ENCODE measurements at places on chromosomes 2 and 18.

DNA sequence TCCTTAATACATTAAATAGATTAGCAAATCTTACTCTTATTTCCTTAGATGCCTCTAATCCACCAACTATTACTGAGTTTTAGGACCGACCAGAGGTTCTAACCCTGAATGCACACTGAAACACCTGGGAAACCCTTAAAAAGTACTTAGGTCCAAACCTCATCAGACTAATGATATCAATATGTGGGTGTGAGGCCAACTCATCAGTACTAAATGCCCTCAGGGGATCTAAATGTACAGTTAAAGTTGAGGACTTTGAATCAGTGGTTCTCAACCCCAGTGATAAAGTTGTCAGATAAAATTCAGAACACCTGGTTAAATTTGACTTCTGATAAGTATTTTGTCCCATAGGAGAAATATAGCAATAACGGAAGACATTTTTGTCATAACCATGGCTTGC, 20.9 kb downstream of the MMADHC start:
- no peak for DNase-seq

DNA sequence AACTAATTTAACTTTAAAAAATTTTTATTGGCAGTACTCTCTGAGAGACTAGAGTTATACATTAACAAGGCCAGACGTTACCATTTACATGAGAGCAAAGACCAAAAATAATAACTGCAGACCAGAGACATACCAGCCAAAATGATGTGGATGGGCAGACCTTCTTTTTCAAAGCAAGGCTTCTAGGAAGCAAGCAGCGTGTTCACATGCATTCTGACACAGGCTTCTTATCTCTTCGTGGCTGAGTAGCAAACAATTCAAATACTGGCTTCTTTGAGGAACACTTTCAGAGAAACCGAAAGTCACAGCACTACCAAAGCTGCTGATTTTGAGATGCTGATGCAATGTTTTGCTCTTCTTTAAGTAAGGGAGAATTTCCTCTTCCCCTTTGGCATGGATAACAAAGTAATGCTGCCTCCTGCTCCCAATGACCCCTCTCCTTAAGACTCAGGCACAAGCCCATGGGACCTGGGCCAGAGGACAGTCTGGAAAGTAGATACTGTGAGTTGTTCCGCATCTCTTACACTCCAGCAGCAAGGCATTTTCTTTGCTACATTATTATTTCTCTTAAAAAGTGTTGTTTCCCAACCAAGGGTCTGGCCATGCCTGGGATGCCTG, 181.9 kb downstream of the MREG start:
- DNase-seq: peak; percentile 30

GRCh38 chr2:180513389-180513788, 467.0 kb upstream of the UBE2E3 start:
- DNase-seq: no peak

GRCh38 chr2:217370391-217370790, 510.5 kb upstream of the TNP1 start:
- DNase-seq: no peak

GRCh38 chr2:169999054-169999453, 171.8 kb downstream of the UBR3 start:
- no peak for DNase-seq

GRCh38 chr2:207473049-207473930, 56.5 kb upstream of the CREB1 start:
- DNase-seq: peak; percentile 53

DNA sequence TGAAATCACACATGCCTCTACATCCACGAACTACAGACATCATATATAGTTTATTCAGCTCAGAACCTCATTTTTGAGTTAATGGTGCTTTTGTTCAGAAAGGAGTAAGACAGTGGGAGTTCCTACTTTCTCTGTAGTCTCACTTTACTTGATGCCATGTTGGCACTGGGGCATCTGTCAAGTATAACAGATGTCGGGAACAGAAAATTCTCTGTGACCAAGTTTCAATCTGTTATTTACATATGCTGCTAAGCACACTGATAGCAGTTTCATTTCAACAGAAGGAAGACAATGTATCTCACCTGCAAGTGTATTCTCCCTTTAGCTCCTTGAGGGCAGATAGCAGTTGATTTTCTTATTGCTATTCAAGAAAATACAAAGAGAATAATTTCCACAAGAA, 774.1 kb downstream of the METTL4 start:
- no peak for DNase-seq

GRCh38 chr2:145744541-145745386, 1224.8 kb upstream of the ZEB2 start:
- DNase-seq: no peak

DNA sequence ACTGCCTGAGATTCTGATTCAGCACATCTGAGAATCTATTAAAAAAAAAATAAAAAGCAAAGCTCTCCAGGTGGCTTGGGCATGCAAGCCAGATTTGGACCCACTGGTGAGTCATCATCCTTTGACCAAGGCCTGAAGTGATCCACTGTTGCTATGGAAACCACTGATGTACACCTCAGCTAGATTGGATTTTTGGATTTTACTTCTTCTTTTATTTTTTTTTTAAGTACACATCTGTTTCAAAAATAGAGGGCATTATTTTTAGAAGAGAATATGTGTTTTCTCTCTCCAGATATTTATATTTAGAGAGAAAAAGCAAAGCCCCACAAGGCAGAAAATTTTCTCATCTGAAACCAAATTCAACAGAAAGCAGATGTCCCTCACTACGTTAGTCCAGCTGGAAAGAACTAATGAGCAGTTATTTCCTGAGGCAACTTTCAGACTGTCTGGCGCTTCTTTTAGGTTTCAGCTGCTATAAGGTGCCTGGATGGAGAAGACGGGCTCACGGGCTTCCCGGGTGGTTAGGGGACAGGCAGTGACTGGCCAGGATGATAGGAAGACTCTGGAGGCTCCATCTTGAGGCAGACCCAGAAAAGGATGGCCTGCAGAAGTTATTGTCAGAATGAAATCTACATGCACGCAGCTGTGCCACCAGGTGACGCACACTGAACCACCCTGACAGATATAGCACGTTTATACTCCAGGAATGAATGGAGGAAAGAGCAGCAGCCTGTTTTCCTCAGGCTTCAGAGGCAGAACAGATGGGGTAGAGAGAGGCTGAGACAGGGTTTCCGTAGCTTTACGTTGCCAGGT, 50.5 kb downstream of the MRPL35 start:
- DNase-seq: no peak

DNA sequence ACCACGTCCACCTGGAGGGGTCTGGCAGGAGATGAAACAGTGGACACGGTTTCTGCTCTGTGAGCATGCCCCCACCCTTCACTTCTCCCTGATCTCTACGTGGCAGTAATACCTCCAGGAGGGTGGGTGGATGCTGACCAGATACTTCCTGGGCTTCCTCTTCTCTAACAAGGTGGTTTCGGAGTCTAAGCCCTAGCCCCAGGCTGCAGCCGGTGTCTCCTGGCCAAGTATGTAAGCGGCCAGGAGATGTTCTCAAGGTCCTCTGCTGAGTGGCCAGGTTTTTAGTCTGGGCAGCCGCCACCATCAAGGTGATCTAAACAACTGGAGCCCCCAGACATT, 101.8 kb upstream of the ASB18 start:
- no peak for DNase-seq

GRCh38 chr2:147030966-147031720, 813.7 kb upstream of the ACVR2A start:
- DNase-seq: no peak

- no peak for DNase-seq
Observed at GRCh38 chr18:23883277-23883790, 131.2 kb upstream of the TTC39C start.

GRCh38 chr2:32931945-32932709, 14.6 kb upstream of the LTBP1 start:
- no peak for DNase-seq

- no peak for DNase-seq
Observed at GRCh38 chr2:102489646-102490045, 16.6 kb downstream of the SLC9A4 start.

GRCh38 chr2:88016960-88017779, 823 bp upstream of the RNU2-63P start:
- no peak for DNase-seq

GRCh38 chr18:77870199-77870598, 620.6 kb downstream of the GALR1 start:
- DNase-seq: peak; percentile 53

DNA sequence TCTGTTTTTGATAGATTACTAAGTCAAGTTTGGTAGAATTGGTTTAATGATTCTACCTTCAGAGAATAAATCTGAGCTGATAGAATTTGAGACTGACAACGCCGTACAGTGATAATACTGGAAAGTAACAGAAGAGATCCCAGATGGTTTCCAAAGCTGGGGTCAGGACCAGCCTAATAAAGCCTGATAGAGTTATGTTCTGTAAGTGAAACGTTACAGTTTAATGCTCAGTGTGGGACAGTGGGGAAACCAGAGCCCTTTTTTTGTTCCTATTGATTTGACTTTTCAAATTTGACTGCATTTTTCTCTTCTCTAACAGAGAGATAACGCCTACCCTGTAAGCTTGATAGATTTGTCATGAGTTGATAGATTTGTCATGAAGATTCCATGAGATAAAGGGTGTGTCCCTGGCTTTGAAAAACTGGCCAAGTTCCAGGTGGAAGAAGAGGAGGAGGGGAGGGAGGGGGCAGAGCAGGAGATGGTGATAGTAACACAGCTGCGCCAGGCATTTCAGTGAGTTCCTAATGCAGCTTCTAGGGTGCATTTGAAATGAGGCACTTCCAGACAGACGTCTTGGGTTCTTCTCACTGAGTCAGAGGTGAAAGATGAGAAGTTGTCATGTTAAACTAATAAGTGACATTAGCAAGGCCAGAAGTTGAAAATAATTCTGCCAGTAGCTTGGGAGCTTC, 65.1 kb downstream of the CERS6 start:
- DNase-seq: peak; percentile 32

- no peak for DNase-seq
Observed at GRCh38 chr2:221095356-221095755, 476.7 kb downstream of the EPHA4 start.

GRCh38 chr2:203328760-203329540, 756 bp downstream of the ABI2 start:
- DNase-seq: peak; percentile 32

DNA sequence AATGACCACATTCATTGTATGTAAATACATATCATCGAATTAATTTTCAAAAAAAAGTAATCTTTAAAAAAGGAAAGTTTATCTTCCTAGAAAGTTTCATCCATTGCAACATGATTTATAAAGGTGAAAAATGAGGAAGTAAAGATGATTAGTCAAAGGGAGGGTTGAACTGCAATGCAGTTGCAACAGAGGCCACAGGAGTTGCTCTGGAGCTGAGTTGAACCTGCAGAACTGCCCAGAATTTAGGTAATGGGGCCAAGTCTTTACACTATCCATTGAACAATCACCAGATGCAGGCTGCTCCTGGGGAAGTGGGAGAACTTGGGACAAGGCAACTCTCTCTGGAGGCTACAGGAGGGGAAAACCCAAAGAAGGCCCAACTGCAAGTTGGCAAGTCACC, 390.7 kb downstream of the METTL4 start:
- no peak for DNase-seq

GRCh38 chr18:70494524-70494923, 205.7 kb downstream of the SOCS6 start:
- no peak for DNase-seq

DNA sequence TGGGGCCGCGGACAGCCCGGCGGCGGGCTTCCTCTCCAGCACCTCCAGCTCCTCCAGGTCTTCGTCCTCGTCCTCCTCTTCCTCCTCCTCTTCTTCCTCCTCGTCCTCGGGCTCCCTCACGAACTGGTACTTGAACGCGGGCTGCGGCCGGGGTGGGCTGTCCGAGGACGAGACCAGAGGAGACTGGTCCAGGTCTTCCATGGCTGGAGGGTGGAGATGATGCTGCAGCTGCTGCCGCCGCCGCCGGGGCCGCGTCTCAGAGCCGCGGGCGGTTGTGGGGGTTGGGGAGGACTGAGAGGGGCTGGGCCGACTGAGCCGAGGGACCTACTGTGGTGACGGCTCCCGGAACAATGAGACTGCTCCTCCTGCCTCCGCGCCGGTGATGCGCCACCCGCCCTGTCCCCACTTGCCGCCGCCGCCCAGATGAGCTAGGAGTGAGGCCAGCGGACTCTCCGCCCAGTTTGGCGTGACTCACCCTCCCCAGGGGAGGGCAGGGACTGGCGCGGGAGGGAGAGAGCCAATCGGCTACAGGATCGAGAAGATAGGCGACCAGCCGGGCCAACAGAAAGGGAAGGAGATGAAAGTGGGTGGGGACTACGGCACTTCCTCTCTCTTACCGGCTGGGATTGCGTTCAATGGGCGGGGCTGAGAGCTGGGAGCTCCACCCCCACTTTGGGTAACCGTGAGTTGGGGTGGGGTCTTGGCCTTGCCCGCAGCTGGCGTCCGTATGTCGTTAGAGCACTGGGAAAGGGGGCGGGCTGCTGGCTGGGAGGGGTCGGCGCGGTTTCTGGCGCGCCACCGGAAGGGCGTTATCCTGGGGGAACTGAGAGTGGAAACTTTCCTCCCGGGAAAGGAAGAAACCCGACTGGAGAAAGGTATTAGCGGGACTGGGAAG, at the start of gene RTN4:
Gene RTN4 (minus strand): TSS at position 352 of the 895 bp plus-strand sequence. CDS start 151 bp downstream, at position 201.
- DNase-seq: peak; percentile 99

- no peak for DNase-seq
Observed at GRCh38 chr18:41599466-41599865, 355.6 kb upstream of the PIK3C3 start.

DNA sequence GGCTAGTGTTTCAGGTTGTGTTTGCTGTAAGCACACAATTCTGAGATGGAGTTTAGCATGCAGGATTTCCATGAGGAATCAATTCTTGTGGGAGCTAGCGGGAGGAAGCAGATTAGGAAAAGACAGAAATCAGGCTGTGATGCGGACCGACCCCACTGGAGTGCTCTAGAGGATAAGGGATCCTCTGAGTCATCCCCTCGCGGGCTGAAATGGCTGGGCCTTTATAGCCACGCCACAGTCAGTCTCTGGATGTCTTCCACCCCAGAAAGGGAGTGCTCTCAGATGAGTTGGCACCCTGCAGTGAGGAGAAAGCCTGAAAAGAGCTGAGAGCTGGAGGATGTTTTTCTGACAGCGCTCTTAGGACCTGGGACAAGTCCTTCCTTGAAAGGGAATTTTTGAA, 102.4 kb downstream of the GALNT3 start:
- DNase-seq: no peak

- no peak for DNase-seq
Observed at GRCh38 chr2:231655894-231656293, 52.4 kb upstream of the PTMA start.

DNA sequence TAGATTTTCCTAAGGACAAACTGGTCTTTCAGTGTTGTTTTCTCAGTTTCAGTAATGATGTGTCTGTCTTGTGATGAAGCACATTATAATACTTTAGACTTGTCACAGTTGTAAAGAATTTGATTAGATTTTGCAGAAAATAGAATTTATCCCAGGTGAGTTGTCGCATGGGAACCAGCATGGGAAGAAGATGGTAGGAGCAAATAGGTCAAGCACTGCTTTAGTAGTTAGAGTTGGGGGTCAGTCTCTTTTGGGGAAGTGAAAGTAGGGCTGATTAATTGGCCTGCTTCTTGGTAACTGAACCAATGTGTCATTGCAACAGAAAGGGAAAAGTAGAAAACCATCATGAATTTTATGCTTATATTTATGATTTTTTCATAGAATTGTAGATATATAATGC, 153.2 kb upstream of the MYO3B start:
- no peak for DNase-seq

Measured in adrenal gland (tissue), 19 donors.